B cell (primary cell): ENCODE measurements at places on chromosomes 5 and 9. TPM values are rescaled to one million over a fixed set of nuclear protein-coding genes. Genes with fewer than 3 reads are reported as not detected.

GRCh38 chr5:31942546-31942945 is 231.6 kb downstream of the GOLPH3 start:
- no peaks in the 10 kb centered on the region for H3K4me1 ChIP-seq
- H3K4me3 ChIP-seq: no peak overlapping the region
- no peaks in the 10 kb centered on the region for H3K36me3 ChIP-seq
- H3K27ac ChIP-seq: no peak overlapping the region

DNA sequence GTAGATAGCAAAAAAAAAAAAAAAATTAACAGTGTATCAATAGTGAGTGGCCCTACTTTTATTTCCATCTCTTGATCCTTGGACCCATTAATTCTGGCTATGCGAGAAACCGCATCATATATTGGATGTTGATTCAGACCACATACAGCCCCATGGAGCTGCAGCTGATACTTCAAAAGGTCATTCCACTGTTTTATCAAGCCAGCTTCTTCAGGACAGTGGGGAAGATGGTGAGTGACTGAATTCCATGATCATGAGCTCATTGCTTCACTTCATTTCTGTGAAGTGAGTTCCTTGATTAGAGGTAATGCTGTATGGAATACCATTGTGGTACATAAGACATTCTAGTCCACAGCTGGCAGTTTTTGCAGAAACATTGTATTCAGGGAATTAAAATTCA is 222.9 kb upstream of the MEF2C start:
- DNase-seq: no peak
- no peaks in the 10 kb centered on the region for H3K4me1 ChIP-seq
- no peaks in the 10 kb centered on the region for H3K36me3 ChIP-seq
- no peak overlapping the region for H3K4me3 ChIP-seq
- no peak overlapping the region for H3K27ac ChIP-seq

GRCh38 chr5:110105692-110106091 is 416.0 kb downstream of the MAN2A1 start:
- no peak overlapping the region for H3K4me3 ChIP-seq
- H3K4me1 ChIP-seq: no peaks in the 10 kb centered on the region
- no peaks in the 10 kb centered on the region for H3K27me3 ChIP-seq
- no peaks in the 10 kb centered on the region for H3K36me3 ChIP-seq
- H3K27ac ChIP-seq: no peak overlapping the region

DNA sequence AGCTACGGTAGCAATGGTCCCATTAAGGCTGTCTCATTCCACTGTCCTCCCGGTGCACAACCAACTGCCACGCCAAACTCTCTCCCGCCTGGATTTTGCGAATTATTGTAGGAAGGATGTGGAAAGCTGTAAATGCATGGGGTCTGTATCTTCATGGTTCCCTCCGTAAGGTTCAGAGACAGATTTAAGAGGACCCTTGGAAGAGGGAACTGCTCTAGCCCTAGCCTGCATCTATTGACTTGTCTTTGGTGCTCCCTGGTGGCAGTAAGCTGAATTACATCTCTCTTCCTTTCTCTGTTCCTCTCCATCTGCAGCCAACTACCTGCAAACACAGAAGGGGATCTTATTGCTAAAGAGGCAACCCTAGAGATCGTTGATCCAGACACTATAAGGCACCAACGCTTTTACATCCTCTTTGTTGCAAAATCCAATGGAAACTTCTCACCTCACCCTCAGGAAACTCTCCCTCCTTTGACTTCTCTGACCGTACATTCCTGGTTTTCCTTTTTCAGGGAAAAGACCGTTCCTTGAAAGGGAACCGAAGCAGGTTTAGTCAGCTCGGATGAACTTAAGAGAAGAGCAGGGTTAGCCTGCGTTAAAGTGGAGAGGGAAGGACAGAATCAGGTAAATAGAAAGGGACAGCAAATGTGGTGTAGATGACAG is 11.9 kb downstream of the CAPSL start:
- H3K4me3 ChIP-seq: no peak overlapping the region
- no peaks in the 10 kb centered on the region for H3K36me3 ChIP-seq
- H3K27ac ChIP-seq: no peak overlapping the region
- peak; percentile 57 for DNase-seq
- H3K27me3 ChIP-seq: peaks cover 6% of the 10 kb centered on the region

- peaks cover 6% of the 10 kb centered on the region for H3K36me3 ChIP-seq
- DNase-seq: no peak
- no peaks in the 10 kb centered on the region for H3K27me3 ChIP-seq
- no peak overlapping the region for H3K4me3 ChIP-seq
- no peak overlapping the region for H3K27ac ChIP-seq
Observed at GRCh38 chr9:123003466-123003865, 30.0 kb upstream of the GPR21 start.

GRCh38 chr5:112445626-112446350 is 26.7 kb upstream of the EPB41L4A start:
- no peak overlapping the region for H3K4me3 ChIP-seq
- no peaks in the 10 kb centered on the region for H3K27me3 ChIP-seq
- no peak overlapping the region for H3K27ac ChIP-seq
- no peaks in the 10 kb centered on the region for H3K4me1 ChIP-seq

- no peak for DNase-seq
- H3K27ac ChIP-seq: no peak overlapping the region
- H3K4me1 ChIP-seq: no peaks in the 10 kb centered on the region
- no peaks in the 10 kb centered on the region for H3K36me3 ChIP-seq
Observed at GRCh38 chr9:32351845-32352244, 32.6 kb upstream of the ACO1 start.

DNA sequence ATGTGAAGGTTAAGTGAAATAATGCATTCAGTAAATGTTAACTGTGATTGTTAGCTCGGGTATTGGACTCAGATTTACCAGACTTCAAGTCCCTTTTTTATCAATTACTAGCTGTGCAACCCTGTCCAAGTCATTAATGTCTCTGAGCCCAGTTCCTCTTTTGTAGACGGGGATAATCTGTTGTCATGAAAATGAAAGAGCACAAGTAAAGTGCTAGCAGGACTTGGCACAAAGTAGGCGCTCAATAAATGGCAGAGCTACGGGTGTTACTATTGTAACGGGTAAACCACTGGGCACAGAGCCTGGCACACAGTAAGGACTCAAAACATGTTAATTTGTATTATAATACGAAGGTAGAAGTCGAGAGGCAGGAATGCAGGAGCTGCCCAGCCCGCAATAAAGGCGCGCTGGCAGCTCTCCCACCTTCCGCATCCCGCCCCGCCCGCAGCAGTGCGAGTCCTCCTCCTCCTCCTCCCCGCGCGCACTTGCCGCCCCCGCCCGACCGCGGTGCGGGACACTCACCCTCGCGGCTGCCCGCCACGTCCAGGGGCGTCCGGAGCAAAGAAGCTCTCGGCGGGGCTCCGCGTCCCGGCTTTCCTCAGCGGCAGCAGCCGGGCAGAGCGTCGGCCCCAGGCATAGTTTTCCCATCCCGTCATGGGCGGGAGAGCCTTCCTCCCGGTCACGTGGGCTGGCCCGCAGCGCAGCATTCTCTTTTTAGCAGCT is at the start of gene C1QTNF2:
Gene C1QTNF2 (minus strand): TSS at position 637 of the 723 bp plus-strand sequence. CDS start 15,615 bp downstream, outside the sequence.
- peaks cover 11% of the 10 kb centered on the region for H3K4me1 ChIP-seq
- no peaks in the 10 kb centered on the region for H3K36me3 ChIP-seq
- DNase-seq: peak; percentile 23
- H3K4me3 ChIP-seq: peak within 1 kb of the TSS; percentile 49
- H3K27me3 ChIP-seq: peaks cover 49% of the 10 kb centered on the region

- no peak overlapping the region for H3K4me3 ChIP-seq
- H3K27me3 ChIP-seq: no peaks in the 10 kb centered on the region
- H3K4me1 ChIP-seq: no peaks in the 10 kb centered on the region
- H3K36me3 ChIP-seq: no peaks in the 10 kb centered on the region
Observed at GRCh38 chr9:130189840-130190239, 17.6 kb downstream of the NCS1 start.

GRCh38 chr5:40477856-40478546 is 201.7 kb upstream of the PTGER4 start:
- no peaks in the 10 kb centered on the region for H3K27me3 ChIP-seq
- no peaks in the 10 kb centered on the region for H3K36me3 ChIP-seq
- no peaks in the 10 kb centered on the region for H3K4me1 ChIP-seq
- H3K27ac ChIP-seq: no peak overlapping the region

GRCh38 chr5:167867281-167867680 is 424.2 kb upstream of the WWC1 start:
- no peak overlapping the region for H3K4me3 ChIP-seq
- no peaks in the 10 kb centered on the region for H3K27me3 ChIP-seq
- no peaks in the 10 kb centered on the region for H3K36me3 ChIP-seq
- H3K27ac ChIP-seq: no peak overlapping the region

DNA sequence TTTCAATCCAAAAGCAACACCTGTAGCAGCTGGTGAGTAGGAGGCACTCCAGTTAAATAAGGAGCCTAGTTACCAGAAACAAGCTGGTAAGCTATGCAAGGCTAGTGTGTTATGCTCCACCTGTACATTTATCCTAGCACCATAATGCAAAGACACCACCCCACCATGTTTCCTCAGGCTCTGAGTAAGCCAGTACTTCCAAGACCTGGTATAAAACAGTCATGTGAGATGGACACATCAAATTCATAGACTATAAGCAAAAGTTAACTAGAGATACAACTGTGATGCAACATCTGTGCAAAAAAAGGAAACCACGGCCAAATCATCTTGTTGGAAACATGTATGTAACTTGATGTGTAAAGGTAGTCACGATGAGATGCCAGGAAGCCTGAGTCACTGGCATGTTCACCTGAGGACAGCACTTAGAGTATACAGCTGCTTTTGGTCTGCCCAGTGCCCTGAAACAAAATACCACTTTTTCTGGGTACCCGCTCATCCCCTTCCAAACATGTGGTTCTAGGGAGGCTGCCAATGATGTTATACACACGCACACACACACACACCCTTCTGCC is 66.1 kb downstream of the CDK5RAP2 start:
- no peak overlapping the region for H3K4me3 ChIP-seq
- peaks cover 78% of the 10 kb centered on the region for H3K36me3 ChIP-seq
- no peaks in the 10 kb centered on the region for H3K4me1 ChIP-seq
- DNase-seq: no peak

- DNase-seq: no peak
- no peaks in the 10 kb centered on the region for H3K36me3 ChIP-seq
- H3K4me1 ChIP-seq: peaks cover 6% of the 10 kb centered on the region
- H3K27ac ChIP-seq: no peak overlapping the region
- no peak overlapping the region for H3K4me3 ChIP-seq
Observed at GRCh38 chr5:116564312-116564711, 10.3 kb downstream of the SEMA6A start.

- peaks cover 56% of the 10 kb centered on the region for H3K36me3 ChIP-seq
- DNase-seq: no peak
- no peak overlapping the region for H3K4me3 ChIP-seq
- no peaks in the 10 kb centered on the region for H3K27me3 ChIP-seq
Observed at GRCh38 chr5:135353952-135354721, 44.9 kb downstream of the MACROH2A1 start.

- no peak overlapping the region for H3K4me3 ChIP-seq
- no peaks in the 10 kb centered on the region for H3K36me3 ChIP-seq
- H3K27me3 ChIP-seq: peaks cover 29% of the 10 kb centered on the region
- H3K4me1 ChIP-seq: peaks cover 8% of the 10 kb centered on the region
- no peak overlapping the region for H3K27ac ChIP-seq
- no peak for DNase-seq
Observed at GRCh38 chr5:172452398-172453205, 1.7 kb downstream of the SH3PXD2B start.

GRCh38 chr9:71608825-71609447 is 159.4 kb downstream of the CEMIP2 start:
- H3K4me3 ChIP-seq: no peak overlapping the region
- DNase-seq: no peak
- H3K27me3 ChIP-seq: no peaks in the 10 kb centered on the region
- H3K4me1 ChIP-seq: no peaks in the 10 kb centered on the region

GRCh38 chr9:76032038-76032796 is 141.7 kb downstream of the PCSK5 start:
- no peaks in the 10 kb centered on the region for H3K27me3 ChIP-seq
- H3K36me3 ChIP-seq: no peaks in the 10 kb centered on the region
- H3K4me1 ChIP-seq: no peaks in the 10 kb centered on the region
- DNase-seq: no peak
- no peak overlapping the region for H3K4me3 ChIP-seq

DNA sequence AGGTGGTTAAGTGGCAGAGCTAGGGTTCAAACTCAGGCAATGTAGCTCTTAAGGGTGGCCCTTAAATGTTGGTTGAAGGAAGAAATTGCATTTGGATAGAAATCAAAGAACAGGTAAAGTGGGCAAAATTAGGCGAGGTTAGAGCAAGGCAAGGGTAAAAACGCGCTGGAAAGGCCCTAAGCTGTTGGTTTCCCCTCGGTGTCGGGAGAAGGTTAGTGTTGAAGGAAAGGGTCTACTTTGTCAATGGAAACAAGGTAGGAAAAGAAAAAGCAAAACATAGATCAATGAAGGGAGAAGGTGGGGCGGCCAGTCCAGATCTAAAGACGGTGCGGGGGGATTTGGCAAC is 431 bp downstream of the FASTKD3 start:
- H3K27me3 ChIP-seq: no peaks in the 10 kb centered on the region
- no peak for DNase-seq
- H3K27ac ChIP-seq: peak overlapping the region; percentile 8

GRCh38 chr5:177493795-177494345 is 3.5 kb downstream of the PDLIM7 start:
- no peak overlapping the region for H3K4me3 ChIP-seq
- no peaks in the 10 kb centered on the region for H3K27me3 ChIP-seq
- no peaks in the 10 kb centered on the region for H3K36me3 ChIP-seq
- H3K27ac ChIP-seq: no peak overlapping the region
- peaks cover 37% of the 10 kb centered on the region for H3K4me1 ChIP-seq
- DNase-seq: no peak

- no peak overlapping the region for H3K4me3 ChIP-seq
- H3K27me3 ChIP-seq: no peaks in the 10 kb centered on the region
- DNase-seq: no peak
- H3K36me3 ChIP-seq: peaks cover 40% of the 10 kb centered on the region
Observed at GRCh38 chr5:69279517-69279916, 44.8 kb downstream of the CDK7 start.

DNA sequence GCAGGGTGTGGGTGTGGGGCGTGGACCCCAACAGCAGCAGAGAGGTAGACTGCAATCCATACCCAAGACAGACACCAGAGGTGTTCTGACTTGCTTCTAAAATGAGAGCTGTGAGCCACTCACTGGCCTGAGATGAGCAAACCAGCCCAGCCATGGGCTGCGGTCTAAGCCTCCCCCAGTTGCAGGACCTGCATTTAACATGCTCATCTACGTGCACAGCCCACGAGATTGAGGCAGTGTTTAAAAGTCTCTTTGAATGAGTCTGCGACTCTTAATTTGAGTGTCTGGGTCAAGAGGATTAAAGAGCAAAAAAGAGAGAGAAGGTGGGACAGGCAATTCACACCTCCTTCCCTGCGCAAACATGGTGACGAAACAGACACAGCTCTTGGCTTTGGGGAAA is 5.9 kb downstream of the SURF4 start:
- no peaks in the 10 kb centered on the region for H3K27me3 ChIP-seq
- H3K4me3 ChIP-seq: no peak overlapping the region
- no peak for DNase-seq
- H3K27ac ChIP-seq: no peak overlapping the region

Gene INSL6
- total RNA-seq: not detected in 2 replicates

Gene LCN1
- not detected in 2 replicates for total RNA-seq

Gene OR13C5
- total RNA-seq: not detected in 2 replicates

Gene C1QTNF3
- total RNA-seq: 10.6 and 11.9 TPM in 2 replicates

Gene AQP3
- total RNA-seq: 1.4 and 1.8 TPM in 2 replicates

Gene TMEM215
- not detected in 2 replicates for total RNA-seq

Gene C9orf50
- total RNA-seq: not detected in 2 replicates

Gene UBE2QL1
- 1.6 and 1.7 TPM in 2 replicates for total RNA-seq

Gene ZSWIM6
- 15.9 and 16.4 TPM in 2 replicates for total RNA-seq

Gene TUBB4B
- total RNA-seq: 110 and 111 TPM in 2 replicates

Gene PDLIM4
- not detected in 2 replicates for total RNA-seq

Gene LRRC19
- total RNA-seq: not detected in 2 replicates
